Fibroblast of skin of right biceps (primary cell): ENCODE measurements at places on chromosomes 5 and 9.

DNA sequence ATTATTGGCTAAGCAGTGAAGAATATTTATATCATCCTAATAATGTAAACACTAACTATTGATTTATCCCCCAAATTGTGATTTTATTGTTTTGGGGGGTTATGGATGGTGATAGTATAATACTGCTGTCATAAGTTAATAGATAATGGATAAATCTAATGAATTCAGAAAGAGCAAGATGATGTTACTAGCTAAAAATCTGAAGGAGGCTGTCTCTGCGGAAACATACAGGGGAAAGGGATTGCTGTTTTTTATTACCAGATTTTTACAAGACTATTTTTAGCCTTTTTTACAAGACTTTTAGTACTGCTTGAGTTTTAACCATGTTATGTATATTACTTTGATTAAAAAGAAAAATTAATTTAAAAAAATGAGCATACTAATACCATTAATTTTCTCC is 5.3 kb upstream of the ABL1 start:
- no peak for DNase-seq

DNA sequence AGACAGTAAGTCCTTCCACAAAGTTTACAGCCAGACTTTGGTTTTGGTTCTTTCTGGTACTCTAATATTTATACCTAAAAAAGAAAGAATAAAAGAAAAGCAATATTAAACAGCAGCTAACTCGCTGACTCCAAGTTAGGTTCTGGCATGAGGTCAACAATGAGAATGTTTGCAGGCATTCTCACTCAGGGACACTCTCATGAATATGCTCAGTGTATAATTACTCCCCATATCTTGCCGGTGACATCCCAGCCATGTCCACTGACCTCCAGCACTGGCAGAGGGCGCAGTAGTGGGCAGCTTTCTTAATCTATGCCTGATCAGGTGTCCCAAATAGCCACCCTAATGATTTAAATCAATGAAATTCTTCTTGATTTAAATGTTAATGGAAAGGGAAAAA is 151.5 kb downstream of the BNC2 start:
- no peak for DNase-seq

DNA sequence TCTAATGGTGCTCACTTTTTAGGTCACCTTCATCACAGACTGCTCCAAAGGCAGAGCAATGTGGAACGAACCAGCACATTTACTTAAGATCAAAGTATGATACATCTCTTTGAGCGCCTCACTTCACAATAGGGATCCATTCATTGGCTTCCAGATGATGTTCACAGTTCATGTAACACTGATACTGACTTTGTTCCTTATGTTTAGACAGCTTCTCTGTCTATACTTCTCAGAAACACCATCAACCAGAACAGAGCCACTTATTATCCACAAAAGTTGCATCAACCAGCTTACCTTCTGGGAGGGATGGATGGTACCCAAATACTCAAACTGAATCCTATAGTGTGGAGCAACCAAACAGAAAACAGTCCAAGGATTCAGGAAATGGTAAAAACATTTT is 4.6 kb downstream of the PTAR1 start:
- no peak for DNase-seq

- DNase-seq: no peak
These were observed 26.3 kb upstream of the NDFIP1 start for GRCh38 chr5:142082182-142082781.

DNA sequence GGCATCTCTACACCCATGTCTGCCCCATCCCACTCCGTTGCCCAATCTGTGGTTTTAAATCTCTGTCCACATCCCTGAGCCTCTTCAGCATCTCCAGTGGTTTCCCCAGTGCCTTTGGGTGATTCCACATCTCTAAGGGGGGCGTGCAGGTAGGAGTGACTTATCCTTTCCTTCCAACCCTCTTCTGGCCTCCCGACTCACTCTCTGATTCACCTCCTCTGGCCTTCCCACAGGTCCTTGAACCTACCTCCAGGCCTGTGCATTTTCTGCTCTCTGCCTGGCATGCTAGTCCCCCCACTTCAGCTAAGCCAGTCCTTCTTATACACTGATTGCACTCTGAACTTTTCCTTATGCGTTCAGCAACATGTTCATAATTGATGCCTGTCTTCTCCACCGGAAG is 99.0 kb downstream of the RALGPS1 start:
- DNase-seq: peak; percentile 38

- DNase-seq: peak; percentile 74
These were observed 670.8 kb downstream of the ACTL7B start for GRCh38 chr9:108184941-108185340.

GRCh38 chr9:100397529-100398266 is 29.2 kb upstream of the MSANTD3 start:
- no peak for DNase-seq

DNA sequence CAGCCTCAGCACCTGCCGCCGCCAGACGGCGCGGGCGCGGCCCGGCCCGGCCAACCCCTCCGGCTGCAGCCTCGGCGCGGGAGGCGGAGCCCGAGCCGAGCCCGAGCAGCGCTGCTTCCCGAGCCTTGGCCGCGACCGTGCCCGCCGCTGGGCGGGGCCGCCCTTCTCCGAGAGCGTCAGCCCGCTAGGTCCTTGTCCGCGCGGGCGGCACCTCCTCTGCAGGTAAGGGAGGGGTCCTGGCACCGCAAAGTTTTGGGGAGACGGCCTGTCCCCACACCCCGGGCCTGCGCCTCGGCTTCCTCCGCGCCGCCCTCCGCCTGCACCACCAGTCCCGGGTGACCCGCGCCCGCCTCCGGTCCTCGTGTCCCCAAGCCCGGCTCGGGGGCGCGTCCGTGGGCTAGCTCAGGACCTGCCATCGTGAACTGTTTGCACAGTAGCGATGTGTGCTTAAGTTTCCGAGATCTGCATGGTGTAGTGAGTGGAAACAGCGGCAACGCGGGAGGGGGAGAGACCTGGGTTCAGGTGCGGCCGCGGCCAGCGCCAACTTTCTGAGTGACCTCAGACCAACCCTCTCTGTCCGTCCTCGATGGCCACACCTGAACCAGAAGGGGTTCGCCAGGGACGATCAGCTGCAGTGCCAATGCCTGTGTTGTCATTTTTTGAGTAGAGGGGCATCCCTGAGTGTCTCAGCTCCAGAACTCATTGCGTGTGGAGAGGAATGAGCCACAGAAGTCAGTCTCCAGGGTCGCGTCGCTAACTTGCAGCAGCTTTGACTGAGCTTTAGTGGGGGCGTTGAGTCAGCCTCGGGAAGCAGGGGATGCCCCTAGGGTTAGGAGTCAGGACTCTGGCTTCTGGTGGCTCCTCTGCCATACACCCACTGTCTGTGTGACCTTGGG is at the start of gene FRMPD1:
Gene FRMPD1 (plus strand): TSS at position 82 of the 896 bp plus-strand sequence. CDS start 41,688 bp downstream, outside the sequence.
- peak; percentile 33 for DNase-seq

DNA sequence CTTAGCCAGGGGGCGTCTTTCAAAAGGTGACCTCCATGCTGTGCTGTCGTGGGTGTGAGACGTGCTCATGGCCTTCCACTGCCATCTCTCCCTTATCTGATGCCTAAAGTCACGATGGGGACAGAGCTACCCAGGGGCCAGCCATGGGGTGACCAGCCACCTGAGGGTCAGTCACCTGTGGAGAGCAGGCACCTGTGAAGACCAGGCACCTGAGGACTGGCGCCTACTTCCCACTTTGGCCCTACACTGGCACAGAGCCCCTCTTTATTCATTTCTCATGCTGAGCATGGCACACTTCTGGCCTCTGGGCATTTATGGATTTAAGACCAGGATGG is 6.4 kb upstream of the EXOC3 start:
- DNase-seq: no peak

- peak; percentile 18 for DNase-seq
These were observed 81.4 kb upstream of the ANKRD55 start for GRCh38 chr5:56314529-56314928.

- no peak for DNase-seq
These were observed 9.4 kb upstream of the CARD19 start for GRCh38 chr9:93086447-93087224.

DNA sequence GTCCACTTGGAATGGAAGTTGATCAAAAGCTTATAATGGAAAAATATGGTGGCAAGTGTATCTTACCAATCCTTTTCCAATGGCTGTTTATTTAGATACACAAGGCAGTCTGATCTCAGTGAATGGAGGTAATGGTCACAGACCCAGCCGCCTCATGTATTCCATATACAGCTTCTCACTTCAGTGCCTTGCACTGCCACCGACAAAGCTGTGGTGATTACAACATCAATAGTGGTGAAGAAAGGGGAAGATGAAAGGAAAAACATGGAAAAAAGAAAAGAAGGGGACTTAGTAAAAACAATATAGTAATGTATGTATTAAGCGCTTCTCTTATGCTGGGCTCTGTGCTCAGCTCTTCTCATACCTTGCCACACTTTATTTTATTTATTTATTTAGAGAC is 297.3 kb upstream of the RASA1 start:
- DNase-seq: no peak

DNA sequence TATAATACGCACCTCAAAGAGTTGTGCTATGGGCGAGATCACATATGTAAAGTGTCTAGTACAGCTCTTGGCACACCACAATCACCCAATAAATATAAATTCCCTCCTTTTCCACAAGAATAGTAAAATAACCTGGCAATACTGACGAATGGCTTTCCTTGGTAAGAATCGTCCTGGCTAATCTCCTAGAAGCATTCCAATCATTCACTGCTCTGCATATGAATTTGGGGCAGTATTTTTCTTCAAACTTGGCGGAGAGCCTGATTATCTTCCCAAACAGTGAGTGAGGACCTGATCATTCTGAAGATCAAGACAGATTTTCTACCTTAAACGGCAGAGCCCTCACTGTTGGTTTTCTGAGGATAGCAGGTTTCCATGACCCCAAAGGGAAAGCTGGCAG is 96.0 kb downstream of the TMEM215 start:
- no peak for DNase-seq

DNA sequence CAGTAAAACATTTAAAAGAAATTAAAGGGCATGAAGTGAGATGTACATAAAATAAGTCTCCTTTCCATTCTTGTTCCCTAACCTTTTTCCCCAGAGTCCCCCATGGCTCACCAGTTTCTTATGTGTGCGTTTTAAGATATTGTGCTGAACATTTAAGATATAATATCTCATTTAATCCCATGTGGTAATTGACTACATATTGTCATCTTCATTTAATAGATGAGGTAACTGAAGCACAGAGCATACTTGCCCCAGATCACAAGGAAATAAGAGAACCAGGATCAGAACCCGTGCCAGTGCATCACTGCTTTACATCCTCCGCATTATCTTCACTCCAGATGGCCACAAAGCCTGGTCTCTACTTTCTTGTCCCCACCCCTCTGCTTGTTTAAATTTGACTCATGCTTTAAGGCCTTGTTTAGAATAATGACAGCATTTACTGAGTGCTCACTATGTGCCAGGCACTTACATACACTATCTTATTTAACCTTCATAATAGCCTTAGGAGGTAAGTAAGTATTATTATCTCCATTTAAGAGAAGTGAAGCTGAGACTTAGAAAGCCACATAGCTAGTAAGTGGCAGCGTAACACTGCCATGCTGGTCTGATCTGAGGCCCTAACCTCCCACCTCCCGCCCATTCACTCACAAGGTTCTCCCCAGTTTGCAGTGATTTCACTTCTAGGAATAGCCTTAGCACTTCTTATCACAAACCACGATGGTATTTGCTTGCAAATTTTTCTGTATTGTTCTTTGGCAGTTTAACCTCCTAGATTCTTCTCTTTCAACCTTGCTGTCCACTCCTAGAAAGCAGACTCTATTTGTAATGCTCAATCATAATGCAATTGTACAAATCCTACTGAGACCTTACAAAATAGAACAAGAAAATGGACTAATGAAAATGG is 78.4 kb upstream of the IL6ST start:
- no peak for DNase-seq

- DNase-seq: no peak
These were observed 19.5 kb downstream of the NR3C1 start for GRCh38 chr5:143383988-143384387.
